Stimulated activated CD8-positive, alpha-beta memory T cell treated with anti-CD3 and anti-CD28 coated beads, Interleukin-15, amount 100 ng/mL, for 1 hour (primary cell): ENCODE measurements at places on chromosomes 12 and 14.

DNA sequence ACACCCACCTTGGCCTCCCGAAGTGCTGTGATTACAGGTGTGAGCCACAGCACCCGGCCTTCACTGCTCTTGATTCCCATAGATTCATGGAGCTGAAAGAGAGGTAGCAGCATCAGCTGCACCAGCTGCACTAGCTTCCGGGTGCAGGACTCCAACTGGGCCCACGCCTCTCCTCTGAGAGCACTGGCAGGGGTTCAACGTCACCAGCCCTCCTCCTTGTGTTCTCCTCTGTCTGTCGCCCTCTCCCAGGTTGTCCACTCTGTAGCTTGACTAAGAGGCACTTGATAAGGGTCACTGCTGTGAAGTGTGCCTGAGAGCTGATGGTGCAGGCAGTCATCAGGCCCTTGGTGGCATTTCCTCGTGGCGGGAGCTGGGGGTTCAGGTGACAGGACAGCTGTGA, 28.3 kb downstream of the MLXIP start:
- no peak for DNase-seq

GRCh38 chr12:55974308-55974730, 441 bp downstream of the RAB5B start:
- no peak for DNase-seq

DNA sequence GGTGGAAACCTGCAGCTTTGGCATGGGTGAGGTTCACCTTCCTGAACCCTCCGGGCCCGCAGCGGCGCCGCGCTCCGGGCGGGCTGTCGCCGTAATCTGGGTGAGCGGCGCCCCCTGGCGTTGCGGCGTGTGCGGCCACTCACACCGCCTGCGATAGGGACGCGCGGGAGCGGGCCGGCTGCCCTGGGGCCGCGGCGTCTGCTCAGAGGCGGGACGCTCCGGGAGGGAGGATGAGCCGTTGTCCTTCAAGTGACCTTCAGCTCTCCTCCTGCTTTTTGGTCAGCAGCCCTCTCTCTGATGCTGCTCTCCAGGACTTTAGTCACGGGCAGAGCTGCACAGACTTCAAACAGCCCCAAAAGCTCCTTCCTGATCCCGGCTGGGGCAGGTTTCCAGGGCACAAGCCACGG, 211.7 kb upstream of the FKBP4 start:
- no peak for DNase-seq

- DNase-seq, result no peak
Observed at GRCh38 chr12:98513379-98514322, 1.7 kb upstream of the TMPO start.

DNA sequence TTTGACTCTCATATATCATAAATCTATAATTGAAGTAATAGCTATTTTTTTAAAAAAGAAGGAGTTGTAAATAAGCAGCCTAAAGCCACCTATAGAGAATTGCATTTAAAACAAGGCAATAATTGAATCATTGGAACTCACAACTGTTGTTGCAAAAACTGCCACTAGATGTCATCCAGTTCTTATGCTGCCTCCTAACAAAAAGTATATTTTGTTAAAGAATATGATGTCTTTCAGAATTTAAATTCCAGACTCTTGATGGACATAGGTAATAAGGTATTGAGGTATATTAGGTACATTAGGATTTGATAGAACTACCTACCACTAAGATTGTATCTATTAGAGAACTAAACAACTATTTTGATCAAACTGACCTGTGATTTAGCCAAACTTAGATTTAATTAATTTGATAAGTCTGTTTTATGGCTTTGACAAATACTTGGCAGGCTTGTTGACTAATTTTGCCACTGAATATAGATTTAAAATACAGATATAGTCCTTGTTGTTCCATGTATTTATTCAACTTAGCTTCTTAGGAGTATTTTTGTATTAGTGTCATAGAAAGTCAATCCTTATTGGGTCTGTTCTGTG, 401.4 kb downstream of the RPL10L start:
- no peak for DNase-seq

GRCh38 chr14:22233377-22233776, 355.6 kb downstream of the DAD1 start:
- no peak for DNase-seq

DNA sequence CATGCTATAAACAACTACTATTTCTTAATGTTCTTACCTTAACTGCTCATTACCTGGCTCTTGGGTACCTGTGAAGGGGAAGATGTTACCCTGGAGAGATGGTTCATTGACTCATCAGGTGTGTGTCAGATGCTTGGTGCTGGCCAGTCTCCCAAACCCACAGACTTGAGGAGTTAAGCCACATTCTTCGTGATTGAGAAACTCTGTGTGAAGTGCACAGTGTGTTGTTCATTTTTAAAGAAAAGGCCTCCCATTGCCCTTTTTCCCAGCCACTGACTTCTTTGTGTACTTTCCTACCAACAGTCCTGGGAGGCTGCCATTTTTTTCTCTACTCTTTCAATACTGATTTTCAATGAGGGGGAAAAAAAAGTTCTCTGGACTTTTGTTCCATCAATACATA, 3.2 kb downstream of the MGST1 start:
- no peak for DNase-seq

DNA sequence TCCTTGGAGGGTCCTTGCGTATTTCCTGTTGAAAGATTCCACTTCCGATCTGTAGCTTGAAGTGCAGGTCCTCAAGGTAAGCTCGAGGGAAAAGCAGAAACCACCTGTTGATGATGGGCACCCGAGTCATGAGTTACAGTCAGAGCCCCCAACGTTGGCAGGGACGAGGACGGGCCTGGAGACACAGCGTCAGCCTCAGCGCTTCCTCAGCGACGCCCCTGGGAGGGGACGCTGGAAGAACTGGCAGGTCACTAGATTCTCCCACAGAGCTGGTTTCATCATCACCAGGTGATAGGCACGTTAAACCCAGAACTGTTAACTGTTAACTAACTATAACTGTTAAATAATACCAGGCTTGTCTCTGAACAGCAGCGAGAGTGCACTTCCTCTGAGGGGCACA, 101.8 kb downstream of the TNFAIP2 start:
- DNase-seq, result no peak

- DNase-seq, result no peak
Observed at GRCh38 chr14:93546642-93547041, 115.9 kb downstream of the UNC79 start.

DNA sequence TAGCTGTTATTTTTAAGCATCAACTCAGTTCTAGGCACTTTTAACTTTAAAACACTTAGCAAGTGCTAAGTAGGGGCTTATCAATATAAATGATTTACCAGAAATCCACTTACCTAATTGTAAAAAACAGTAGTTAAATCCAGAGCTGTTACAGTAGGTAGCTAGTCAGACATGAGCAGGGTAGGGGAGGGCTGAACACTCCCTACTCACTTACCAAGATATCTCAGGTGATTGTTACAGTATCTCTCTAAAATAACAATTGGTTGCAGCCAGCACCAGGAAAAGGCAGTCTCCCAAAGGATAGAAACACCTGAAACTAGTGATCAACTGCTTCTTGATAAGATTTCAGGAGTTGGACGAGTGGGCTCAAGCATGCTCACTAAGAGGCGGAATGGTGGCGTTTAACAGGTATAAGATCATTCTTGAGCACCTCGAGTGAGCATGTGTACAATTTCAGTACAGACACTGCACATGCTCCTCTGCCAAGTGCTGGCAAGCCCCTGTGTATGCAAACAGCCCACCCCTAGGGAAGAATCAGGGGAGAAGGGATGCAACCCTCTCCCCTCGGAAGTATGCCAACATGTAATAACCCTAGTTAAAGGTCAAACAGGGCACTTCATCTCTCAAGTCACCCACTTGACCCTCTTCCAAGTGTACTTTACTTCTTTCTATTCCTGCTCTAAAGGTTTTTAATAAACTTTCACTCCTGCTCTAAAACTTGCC, 1113.6 kb upstream of the SEL1L start:
- DNase-seq, result no peak

GRCh38 chr12:79252358-79253075, 387.9 kb downstream of the SYT1 start:
- DNase-seq, result no peak

DNA sequence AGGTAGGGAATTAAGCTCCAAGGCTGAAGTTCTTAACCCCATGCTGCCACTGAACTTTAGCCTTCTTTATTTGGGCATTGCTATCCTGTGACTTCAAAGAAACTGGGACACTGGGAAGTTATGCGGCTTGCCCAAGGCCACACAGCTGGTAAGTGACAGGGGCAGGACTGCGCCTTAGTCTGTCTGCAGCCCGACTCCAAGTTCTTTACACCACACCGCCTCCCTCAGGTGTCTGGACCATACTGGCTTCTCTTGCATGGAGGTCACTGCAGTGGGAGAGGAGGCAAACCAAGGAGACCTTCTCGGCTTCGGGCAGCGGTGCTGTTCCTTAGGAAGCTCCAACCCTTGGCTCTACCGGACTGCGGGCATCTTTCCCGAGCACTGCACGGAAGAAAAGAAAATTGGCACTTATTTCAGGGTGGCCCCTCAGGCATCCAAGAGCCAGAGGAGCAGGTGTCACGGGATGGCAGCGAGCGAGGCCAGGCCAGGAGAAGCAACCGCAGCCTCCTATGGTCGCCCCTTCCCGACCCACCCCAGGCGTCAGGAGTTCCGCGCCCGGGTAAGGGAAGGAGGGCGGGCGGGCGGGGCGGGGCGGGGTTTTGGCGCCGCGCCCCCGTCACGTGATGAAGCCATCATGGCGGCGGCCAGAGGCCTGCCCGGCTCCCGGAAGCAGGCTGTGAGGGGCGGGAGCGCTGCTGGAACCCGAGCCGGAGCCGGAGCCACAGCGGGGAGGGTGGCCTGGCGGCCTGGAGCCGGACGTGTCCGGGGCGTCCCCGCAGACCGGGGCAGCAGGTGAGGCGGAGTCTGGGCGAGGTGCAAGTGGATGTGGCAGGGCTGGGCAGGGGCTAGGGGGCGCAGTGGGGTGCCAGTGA, 16.4 kb upstream of the ESPL1 start:
- DNase-seq, result peak; percentile 40

DNA sequence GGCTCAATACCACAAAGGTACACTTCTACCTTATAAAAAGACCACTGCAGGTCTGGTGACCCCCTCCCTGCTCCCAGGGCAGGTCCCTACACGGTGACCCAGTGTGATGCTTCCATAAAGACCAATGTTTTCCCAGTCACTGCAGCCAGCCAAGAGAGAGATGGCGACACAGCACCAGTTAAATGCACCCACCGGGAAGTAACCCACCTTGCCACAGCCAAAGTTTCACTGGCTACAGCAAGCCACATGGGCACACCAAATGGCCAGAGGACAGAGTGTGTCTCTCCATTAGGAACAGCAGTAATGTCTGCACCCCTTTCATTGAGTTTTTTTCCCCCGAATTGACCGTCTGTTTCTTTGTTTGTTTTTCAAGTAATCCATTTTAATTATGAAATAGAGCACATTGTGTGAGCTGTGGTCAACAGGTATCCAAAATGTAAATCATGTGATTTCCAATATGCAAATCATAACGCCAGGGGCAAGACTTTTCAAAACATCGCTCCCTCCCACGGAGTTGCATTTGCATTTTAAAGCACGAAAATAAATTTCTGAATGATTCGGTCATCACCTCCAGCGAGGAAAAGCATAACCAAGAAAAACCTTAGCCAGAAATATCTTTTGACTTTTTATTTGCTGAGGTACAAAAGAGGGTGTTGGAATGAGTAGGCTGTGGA, 48.9 kb upstream of the EML1 start:
- DNase-seq, result no peak

DNA sequence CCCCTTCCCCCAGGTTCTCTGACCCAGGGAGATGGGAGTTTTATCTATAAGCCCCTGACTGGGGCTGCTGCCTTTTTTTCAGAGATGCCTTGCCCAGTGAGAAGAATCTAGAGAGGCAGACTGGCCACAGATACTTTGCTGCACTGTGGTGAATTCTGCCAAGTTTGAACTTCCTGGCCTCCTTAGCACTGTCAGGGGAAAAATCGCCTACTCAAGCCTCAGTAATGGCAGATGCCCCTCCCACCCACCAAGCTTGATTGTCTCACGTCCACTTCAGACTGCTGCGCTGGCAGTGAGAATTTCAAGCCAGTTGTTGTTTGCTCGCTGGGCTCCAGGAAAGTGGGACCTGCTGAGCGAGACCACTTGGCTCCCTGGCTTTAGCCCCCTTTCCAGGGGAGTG, 31.7 kb downstream of the KLRK1 start:
- DNase-seq, result no peak

- no peak for DNase-seq
Observed at GRCh38 chr12:51199366-51199945, 18.4 kb downstream of the POU6F1 start.

DNA sequence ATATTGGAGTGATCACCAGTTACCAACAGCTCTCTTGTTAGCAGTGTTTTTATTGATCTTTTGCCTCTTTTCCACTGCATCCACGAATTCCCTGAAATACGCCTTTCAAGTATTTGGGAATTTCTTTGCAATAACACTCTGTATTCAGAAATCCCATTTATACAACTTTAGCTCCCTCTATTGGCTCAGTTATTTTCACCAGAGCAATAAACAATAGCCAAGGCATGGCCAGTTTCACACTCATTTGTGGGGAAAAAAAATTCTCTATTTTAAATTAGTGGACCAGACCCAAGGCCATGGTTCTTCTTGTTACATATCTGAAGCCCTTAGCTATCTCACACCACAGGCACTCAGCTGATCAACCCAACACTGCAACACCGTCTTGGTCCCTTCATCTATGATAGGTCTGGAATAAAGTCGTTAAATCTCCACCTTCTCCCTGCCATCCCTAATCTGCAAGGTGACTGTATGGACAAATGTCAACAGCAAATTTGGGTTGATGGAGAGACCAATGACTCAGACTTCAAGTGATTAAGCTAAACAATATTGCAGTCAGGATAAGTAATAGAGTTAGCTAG, 92.4 kb upstream of the TMEM260 start:
- no peak for DNase-seq

- DNase-seq, result peak; percentile 38
Observed at GRCh38 chr14:24634158-24634557, at the start of gene GZMB. Gene GZMB (minus strand): TSS chr14:24634190. CDS start chr14:24634160, 30 bp downstream.

DNA sequence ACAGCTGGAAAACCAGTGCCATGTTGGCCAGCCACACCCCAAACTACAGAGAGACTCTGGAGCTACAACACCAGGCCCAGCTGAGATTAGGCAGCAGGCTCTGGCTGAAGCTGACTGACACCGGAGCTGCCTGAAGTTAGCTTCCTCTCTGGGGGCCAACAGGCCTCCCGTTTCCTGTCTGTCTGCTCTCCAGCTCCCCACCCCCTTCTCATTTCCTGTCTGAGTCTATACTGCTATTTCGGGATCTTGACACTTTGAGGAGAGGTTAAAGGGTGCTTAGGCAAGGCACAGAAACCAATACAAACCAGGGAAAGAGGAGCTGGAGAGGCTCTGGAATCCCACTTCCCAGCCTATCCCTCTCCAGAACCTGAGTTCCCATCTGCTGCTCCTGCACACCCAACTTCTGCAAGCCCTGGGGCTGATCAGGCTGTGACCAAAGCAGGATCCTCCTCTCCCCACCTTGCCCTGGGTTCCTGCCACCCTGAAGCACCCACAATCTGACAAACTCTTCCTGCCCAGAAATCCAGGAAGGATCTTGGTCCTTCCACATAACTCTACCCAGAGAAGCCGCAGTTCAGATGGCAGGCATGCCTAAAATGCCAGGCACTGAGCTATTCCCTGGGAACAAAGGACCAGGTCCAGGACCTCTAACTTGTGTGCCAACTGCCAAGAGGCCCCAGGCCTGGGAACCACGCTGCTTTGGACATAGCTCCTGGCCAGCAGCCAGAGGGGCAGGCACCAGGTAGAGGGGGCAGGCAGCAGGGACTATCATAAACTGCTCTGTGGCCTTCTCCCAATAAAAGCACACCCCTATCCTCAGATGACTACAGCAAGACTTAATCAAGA, 39.9 kb downstream of the PRPF40B start:
- DNase-seq, result peak; percentile 48
